ENCODE measurements at places on chromosomes 2 and 18.

DNA sequence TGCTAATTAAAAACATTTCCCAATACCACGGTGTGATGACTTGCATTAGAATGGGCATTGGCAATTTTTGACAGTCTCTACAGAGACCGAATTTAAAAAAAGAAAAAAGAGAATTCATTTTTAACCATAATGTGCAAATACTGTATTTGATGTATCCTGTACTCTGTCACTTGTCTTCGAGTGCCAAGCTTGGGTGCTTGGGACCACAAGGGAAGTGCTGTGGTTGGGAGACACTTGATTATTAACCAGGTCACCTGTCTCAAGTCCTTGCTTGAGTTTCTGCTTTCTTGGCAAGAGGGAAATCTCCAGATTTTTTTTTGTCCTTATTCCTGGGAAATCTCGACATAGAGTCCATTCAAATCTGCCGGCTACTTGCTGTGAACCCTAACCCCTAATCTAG is 209.0 kb downstream of the MC4R start:
- DNase-seq, result no peak

DNA sequence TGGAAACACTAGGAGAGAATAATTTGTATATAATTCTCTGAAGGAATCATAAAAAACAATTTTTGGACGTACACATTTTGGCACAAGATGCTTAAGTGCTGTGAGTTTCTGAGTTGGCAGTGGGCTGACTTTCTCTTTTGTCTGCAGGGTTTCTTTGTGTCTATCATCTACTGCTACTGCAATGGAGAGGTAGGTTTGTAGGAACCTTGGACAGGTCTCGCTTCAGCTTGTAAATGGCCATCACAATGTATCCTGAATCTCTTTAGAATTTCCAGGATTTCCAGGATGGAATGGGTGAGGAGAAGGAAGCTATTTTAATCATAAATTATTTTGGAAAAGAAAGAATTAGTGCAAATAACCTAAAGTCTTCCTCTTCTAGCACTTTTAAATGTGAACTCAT is 83.9 kb downstream of the PTH2R start:
- no peak for DNase-seq

DNA sequence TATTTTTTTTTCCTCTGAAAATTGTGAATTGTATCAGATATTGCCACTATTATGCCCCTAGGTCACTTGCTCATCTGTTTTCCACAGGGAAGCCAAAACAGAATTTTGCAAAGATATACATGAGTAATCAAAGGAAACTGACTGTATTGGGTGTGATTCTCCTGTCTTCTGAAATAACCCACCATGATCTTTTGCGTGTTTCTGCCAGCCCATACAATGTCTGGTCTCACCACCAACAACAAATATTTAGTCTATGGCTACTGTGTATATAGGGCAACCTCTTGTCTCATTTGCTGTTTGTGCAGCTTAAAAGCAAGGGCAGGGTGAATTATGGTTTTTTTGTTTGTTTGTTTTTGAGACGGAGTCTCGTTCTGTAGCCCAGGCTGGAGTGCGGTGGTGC is 26.5 kb downstream of the EPAS1 start:
- no peak for DNase-seq

DNA sequence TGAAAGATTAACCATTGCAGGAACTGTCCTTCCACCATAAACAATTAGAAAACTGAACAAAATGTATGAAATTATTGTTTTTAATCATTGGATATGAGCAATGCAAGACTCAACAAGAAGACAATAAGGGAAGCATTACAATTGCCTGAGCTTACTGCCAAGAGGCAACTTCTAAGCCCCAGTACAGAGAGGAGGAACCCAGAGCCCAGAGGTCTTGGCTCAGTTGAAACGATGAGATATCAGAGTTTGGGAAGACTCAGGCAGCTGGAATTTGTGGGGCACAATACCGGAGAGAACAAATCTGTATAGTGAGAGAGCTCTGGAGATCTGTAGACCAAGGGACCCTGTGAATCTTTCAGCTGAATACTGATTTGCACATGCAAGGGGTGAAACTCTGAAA is 80.6 kb upstream of the ZFP36L2 start:
- DNase-seq, result no peak

GRCh38 chr2:216851486-216852090 is 8.3 kb downstream of the TNP1 start:
- no peak for DNase-seq

DNA sequence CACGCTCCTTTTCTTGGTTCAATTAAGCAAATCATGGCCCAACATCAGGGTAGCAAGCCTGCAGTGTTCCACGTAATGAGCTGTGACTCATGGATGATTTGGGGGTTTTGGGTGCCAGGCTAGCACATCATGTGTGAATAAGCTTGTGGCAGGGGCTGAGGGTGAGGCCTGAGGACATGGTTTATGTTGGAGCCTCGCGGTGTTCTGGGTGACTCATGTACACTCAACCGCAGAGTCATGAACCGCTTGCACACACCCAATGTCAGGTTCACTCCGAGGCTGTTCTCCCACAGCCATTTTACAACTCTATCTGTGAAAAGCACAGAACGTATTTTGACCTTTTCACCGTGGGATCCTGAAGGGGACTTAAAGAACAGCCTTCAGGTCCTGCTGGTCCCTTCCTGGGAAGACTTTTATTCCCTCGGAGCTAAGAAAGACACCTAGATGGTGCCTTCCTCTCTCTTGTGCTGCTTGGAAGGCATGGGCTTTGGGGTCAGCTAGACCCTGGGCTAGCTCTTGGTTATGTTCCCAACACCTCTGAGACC is 139.9 kb upstream of the ZEB2 start:
- peak; percentile 99 for DNase-seq

GRCh38 chr2:192288295-192288694 is 93.6 kb upstream of the TMEFF2 start:
- DNase-seq, result no peak

DNA sequence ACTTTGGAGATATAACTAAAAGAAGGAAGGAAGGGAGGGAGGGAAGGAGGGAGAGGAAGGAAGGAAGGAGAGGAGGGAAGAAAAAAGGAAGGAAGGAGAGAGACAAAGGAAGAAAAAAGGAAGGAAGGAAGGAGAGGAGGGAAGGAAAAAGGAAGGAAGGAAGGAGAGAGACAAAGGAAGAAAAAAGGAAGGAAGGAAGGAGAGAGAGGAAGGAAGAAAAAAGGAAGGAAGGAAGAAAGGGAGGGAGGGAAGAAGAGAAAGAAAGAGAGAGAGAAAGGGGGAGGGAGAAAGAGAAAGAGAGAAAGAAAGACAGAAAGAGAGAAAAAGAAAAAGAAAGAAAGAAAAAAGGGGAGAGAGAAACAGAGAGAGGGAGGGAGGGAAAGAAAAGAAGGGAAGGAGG is 147.4 kb downstream of the MYT1L start:
- no peak for DNase-seq

- no peak for DNase-seq
Measured at GRCh38 chr2:98664323-98664722, 55.9 kb downstream of the UNC50 start.

GRCh38 chr2:220219371-220219770 is 591.9 kb downstream of the SLC4A3 start:
- DNase-seq, result no peak

DNA sequence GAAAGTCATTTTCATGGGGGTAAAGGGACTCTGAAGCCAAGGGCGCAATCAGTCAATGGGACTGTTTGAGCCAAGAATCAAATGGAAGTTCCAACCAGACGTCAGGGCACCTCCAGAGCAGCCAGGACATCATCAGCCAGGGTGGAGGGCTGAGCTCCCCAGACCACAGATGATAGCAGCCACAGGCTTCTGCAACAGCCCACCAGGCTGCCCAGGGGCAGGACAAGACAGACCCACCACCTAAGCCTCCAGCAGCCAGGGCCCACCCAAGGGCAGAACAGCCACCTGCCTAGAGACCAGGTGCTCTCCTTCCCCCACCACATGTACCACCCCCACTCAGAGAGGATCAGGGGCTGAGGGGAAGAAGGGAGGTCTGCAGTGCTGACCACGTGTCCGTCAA is 53.8 kb upstream of the SLC66A3 start:
- DNase-seq, result no peak

GRCh38 chr18:46209161-46209560 is 105.0 kb downstream of the HAUS1 start:
- DNase-seq, result no peak

GRCh38 chr2:101111262-101111838 is 39.8 kb downstream of the TBC1D8 start:
- no peak for DNase-seq

DNA sequence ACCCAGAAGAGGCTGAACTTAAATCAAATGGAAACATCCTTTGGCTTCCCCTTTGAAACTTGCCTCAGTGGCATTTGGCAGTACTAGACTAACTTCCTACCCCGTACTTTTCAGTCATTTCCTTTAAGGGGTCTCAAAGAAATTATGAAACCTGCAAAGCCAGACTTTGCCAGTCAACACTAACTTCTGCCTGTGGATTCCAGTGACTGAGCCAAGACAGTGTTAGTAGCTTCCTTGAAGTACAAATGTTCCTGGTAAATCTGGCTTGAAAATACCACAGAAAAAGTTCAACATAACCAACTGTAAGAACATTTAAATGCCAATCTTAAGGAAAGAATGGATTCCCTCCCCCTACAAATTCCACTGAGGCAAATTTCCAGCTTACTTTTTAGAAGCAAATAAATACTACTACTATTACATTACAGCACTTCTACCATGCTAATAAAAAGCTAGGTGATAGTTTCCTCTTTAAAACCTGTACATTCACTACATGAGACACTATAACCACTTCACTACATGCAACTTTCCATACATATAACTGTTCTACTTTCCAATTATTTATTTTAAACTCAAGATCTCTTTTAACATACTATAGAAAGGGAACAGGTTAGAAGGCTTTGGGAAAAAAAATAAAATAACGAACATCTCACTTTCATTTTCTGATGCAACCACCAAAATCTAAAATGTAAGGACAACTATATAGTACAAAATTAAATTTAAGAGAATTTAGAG is 2.4 kb downstream of the PELI1 start:
- DNase-seq, result peak; percentile 6

GRCh38 chr2:104690255-104690984 is 163.5 kb upstream of the POU3F3 start:
- no peak for DNase-seq

- no peak for DNase-seq
Measured at GRCh38 chr2:174350593-174351181, 15.9 kb downstream of the SP9 start.

DNA sequence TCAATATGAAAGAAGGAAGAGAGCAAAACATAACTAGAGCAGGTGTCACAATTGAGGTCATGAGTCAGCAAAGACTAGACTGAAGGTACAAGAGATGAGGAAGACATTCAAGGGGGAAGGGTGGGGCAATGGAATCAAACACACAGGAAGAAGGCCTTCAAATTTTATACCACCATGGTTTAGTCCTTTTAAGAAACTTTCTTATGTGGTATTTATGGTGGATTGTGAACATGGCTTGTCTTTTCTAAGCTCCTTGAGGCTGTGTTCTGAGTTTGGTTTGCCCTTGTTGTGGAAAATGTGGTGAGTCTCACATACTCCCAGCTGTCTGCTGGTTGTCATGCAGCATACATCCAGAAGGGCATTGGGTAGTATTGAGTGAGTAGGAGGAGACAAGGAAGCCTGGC is 62.1 kb downstream of the NABP1 start:
- no peak for DNase-seq

- peak; percentile 28 for DNase-seq
Measured at GRCh38 chr2:126656431-126657147, 631 bp downstream of the GYPC start.

- no peak for DNase-seq
Measured at GRCh38 chr2:107588181-107588580, 238.5 kb upstream of the RGPD4 start.

DNA sequence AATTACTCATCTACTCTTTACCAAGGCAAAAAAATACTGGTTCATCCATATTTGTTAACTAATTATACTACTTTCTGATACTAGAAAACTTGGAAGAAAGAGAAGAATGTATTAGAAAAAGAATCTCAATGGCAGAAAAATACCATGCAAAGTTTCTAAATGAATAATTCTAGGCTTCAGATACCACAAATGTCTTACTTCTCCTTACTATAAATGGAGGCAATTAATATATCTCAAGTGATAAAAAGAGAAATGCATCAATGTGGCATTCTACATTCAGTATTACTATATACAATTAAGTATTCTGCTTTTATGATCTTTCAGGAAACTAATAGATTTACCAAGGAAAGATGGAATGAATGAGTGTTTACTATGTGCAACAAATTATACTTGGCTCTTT is 85.5 kb downstream of the ITSN2 start:
- no peak for DNase-seq

DNA sequence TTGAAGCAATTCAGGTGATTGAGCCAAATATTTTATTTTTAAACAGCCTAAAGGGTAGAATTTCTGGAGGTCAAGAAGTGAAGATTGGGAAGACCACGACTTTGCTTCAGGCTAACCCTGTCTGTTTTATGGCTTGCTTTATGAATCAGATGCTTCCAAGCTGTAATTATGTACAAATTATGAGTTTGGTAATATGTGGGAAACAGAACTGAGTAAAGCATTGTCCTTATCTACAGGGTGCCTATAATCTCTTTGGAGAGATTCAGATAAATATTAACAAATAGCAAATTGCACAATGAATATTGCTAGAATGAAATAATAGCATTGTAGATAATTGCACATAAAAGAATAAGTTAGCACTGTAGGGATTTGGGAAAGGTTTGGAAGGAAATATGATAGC is 539.4 kb upstream of the CDH2 start:
- no peak for DNase-seq

GRCh38 chr2:169732075-169732474 is 1.6 kb upstream of the KLHL23 start:
- no peak for DNase-seq

GRCh38 chr2:190417045-190417842 is 9.1 kb downstream of the MFSD6 start:
- DNase-seq, result no peak

- DNase-seq, result no peak
Measured at GRCh38 chr2:199646439-199646838, 188.7 kb upstream of the SATB2 start.

DNA sequence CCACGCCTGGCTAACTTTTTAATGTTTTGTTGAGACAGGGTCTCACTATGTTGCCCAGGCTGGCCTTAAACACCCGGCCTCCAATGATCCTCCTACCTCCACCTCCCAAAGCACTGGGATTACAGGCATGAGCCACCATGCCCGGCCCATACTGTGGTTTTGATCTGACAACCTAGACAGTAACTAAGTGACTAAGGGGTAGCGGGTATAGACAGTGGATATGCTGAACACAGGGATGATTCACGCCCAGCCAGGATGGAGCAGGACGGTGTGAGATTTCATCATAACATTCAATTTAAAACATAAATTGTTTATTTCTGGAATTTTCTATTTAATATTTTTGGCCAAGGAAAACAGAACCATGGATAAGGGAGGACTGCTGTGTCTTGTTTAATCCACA is 36.0 kb upstream of the YPEL5 start:
- peak; percentile 49 for DNase-seq

All from brain microvascular endothelial cell (primary cell).